ENCODE measurements at places on chromosomes 6 and 20. TPM values are rescaled to one million over a fixed set of nuclear protein-coding genes. Genes with fewer than 3 reads are reported as not detected.

The SRSF12 gene
- total RNA-seq = under 0.01 TPM

The SLC35B3 gene
- total RNA-seq = 20.3 TPM

The SLC17A1 gene
- total RNA-seq = not detected

The SEMG1 gene
- total RNA-seq = not detected

The MAK gene
- not detected for total RNA-seq

The BIRC7 gene
- not detected for total RNA-seq

The RNF144B gene
- 118 TPM for total RNA-seq

The SMPDL3A gene
- 3.5 TPM for total RNA-seq

The PTGIS gene
- total RNA-seq = 1.5 TPM

The ZFP57 gene
- 0.99 TPM for total RNA-seq

The MAS1 gene
- total RNA-seq = not detected

The SPTLC3 gene
- total RNA-seq = 0.09 TPM

The ZNF292 gene
- 19.0 TPM for total RNA-seq

The LRP11 gene
- total RNA-seq = 32.0 TPM

The THBD gene
- total RNA-seq = 36.6 TPM

The TSPO2 gene
- not detected for total RNA-seq

The CGA gene
- not detected for total RNA-seq

The MCUR1 gene
- 5.3 TPM for total RNA-seq

The TRIM15 gene
- total RNA-seq = not detected

The SUMO4 gene
- total RNA-seq = 1.1 TPM

The MAP1LC3A gene
- total RNA-seq = 14.9 TPM

The ECT2L gene
- not detected for total RNA-seq

The RAE1 gene
- total RNA-seq = 27.7 TPM

The VARS2 gene
- total RNA-seq = 15.1 TPM

The DST gene
- total RNA-seq = 277 TPM

The TFAP2A gene
- 0.09 TPM for total RNA-seq

The FOXF2 gene
- total RNA-seq = not detected

The FAM83D gene
- total RNA-seq = 28.2 TPM

The PYGB gene
- total RNA-seq = 88.0 TPM

The OPRL1 gene
- 2.6 TPM for total RNA-seq

The COL12A1 gene
- total RNA-seq = 9.0 TPM

The NHLRC1 gene
- total RNA-seq = 0.99 TPM

The KCNG1 gene
- 8.6 TPM for total RNA-seq

The KAT14 gene
- 10.4 TPM for total RNA-seq

The ZC2HC1B gene
- not detected for total RNA-seq

The UBD gene
- total RNA-seq = 1.2 TPM

The DDX39B gene
- 296 TPM for total RNA-seq

The C20orf96 gene
- 3.4 TPM for total RNA-seq

The MUC22 gene
- not detected for total RNA-seq

The PRPH2 gene
- 0.19 TPM for total RNA-seq

The ZNF311 gene
- total RNA-seq = 0.63 TPM

The KCNQ5 gene
- total RNA-seq = not detected

The UBE2V1 gene
- 49.0 TPM for total RNA-seq

The EYA4 gene
- under 0.01 TPM for total RNA-seq

The DDRGK1 gene
- total RNA-seq = 37.9 TPM

The MYLIP gene
- 34.1 TPM for total RNA-seq

The VNN1 gene
- total RNA-seq = under 0.01 TPM

The GPSM3 gene
- total RNA-seq = 4.2 TPM

The VGLL2 gene
- not detected for total RNA-seq

The MCHR2 gene
- not detected for total RNA-seq

The CYP24A1 gene
- not detected for total RNA-seq

The LGSN gene
- total RNA-seq = not detected

The AIF1 gene
- not detected for total RNA-seq

The TGM6 gene
- not detected for total RNA-seq

The SEL1L2 gene
- not detected for total RNA-seq

The FOXS1 gene
- 2.8 TPM for total RNA-seq

The BCAS1 gene
- total RNA-seq = not detected

Data from endothelial cell of coronary artery (primary cell).